ENCODE measurements at places on chromosomes 3 and 15. TPM values are rescaled to one million over a fixed set of nuclear protein-coding genes. Genes with fewer than 3 reads are reported as not detected.

Gene GABRR3
- total RNA-seq = not detected

DNA sequence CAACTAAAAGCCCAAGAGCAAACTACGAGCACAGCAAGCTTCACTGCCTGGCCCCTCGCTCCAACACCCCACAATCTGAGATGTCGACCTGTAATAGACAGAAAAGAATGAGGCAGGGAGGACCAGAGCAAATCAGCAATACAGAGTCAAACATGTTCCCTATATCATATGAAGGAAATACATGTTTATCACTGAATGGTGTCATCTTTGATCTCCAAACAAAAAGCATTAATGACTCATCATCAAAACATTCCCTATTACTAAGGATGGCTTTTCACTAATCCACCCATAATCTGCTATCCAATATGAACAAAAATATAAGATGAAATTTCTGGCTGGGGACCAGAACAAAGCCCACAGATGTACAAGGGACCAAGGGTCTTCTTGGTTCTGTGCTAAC is 34.7 kb downstream of the MYO5A start:
- DNase-seq = no peak

- no peak for DNase-seq
Measured at GRCh38 chr3:148694116-148694515, 3.6 kb upstream of the AGTR1 start.

DNA sequence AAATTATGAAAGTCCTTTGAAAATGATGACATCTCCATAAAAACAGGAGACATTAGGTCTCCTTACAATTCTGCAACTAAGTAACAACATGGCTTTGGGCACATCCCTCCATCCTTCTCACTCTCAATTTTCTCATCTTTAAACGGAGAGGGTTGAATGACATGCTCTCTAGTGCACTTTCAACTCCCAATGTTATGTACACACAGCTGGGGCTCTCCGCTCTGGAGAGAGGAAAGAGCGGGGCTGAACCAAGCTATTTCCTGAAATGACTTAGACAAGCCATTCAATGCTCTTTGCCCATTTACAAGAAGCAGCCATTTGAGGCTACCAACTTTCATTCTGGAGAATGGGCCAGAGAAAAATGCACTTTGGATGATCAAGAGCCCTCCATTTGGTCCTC is 144.2 kb upstream of the BNIP2 start:
- no peak for DNase-seq

Gene MRPS22
- total RNA-seq = 78.3 TPM

GRCh38 chr15:46365572-46365971 is 730.7 kb downstream of the SQOR start:
- peak; percentile 22 for DNase-seq

GRCh38 chr3:128814060-128814459 is 65.4 kb upstream of the ACAD9 start:
- no peak for DNase-seq

Gene ANKUB1
- total RNA-seq = not detected

GRCh38 chr3:69161587-69162307 is 39.4 kb upstream of the LMOD3 start:
- DNase-seq = peak; percentile 67

- no peak for DNase-seq
Measured at GRCh38 chr15:35186346-35186745, 101.3 kb upstream of the NANOGP8 start.

Gene APPL1
- 42.9 TPM for total RNA-seq

Gene GCHFR
- 5.5 TPM for total RNA-seq

DNA sequence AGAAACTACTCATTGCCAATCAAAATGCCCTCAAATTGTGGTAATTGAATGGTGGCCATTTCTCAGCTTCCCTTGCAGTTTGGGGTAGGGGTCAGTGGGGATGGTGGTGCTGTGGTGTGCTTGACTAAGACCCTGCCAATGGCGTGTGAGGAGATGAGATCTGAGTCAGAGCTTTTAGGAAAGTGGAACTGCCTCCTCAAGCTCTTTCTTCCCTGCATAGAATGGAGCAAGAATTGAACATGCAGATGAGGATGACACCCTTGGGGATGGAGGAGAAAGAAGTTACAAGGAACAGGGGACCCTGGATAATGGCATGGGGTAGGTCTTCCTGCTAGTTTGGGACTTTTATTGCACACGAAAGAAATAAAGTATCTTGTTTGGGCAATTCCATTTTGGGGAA is 188.0 kb downstream of the PEX5L start:
- no peak for DNase-seq

Gene TUSC2
- 32.9 TPM for total RNA-seq

DNA sequence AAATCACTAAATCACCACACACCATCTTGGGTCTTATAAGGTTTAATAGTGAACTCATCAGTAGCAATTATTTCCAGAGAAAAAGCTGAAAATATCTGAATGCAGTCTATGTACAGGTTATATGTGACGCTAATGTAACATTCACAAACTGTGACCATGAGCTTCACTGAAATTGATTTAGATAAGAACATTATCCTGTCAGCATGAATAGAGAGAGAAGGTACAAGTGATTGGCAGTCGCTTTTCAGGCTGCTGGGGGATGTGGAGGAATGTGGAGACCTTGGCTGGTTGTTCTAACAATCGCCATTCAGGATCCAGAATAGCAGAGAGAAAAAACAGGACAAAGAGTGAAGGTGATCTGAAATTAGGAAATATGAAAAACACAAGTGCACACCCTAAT is 98.1 kb downstream of the CADPS start:
- DNase-seq = no peak

- DNase-seq = no peak
Measured at GRCh38 chr15:23548071-23548470, 17.4 kb upstream of the MKRN3 start.

DNA sequence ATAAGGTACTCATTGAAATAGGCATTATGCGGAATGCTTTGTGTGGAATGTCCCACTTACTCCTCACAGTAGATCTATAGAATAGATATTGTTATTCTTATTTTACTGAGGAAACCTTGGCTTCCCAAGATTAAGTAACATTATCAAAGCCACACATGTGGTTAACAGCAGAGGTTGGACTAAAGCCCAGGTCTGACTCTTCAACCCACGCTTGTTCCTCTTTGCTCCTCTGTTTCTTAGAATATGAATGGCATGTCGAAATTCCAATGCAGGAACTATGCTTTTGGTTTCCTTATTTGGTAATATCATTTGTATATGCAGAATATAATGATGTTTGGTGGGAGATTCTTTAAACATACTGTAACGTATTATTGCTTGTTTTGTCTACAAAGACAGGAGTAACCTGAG is 818.8 kb upstream of the LMCD1 start:
- DNase-seq = no peak

DNA sequence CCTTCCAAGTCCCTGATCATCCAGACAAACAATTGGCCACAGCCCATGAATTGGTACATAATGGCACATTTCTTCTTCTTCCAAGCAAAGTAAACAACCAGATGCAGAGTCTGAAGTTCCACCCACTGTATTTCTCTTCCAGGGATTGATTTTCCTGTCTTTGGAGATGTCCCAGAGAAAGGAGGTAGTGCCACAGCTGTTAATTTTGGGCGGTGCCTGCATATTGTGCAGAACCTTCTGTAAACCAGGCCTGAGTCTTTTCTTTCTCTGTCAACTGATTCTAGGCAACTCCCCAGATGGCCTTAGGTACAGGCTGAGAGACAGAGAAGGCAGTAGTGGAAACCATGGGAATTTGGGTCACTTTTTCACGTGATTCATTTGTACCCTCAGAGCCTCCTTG is 73.5 kb upstream of the TNIK start:
- DNase-seq = no peak

GRCh38 chr3:52085681-52086282 is 29.4 kb upstream of the DUSP7 start:
- DNase-seq = peak; percentile 66

- no peak for DNase-seq
Measured at GRCh38 chr15:50209809-50210208, 27.8 kb downstream of the SLC27A2 start.

DNA sequence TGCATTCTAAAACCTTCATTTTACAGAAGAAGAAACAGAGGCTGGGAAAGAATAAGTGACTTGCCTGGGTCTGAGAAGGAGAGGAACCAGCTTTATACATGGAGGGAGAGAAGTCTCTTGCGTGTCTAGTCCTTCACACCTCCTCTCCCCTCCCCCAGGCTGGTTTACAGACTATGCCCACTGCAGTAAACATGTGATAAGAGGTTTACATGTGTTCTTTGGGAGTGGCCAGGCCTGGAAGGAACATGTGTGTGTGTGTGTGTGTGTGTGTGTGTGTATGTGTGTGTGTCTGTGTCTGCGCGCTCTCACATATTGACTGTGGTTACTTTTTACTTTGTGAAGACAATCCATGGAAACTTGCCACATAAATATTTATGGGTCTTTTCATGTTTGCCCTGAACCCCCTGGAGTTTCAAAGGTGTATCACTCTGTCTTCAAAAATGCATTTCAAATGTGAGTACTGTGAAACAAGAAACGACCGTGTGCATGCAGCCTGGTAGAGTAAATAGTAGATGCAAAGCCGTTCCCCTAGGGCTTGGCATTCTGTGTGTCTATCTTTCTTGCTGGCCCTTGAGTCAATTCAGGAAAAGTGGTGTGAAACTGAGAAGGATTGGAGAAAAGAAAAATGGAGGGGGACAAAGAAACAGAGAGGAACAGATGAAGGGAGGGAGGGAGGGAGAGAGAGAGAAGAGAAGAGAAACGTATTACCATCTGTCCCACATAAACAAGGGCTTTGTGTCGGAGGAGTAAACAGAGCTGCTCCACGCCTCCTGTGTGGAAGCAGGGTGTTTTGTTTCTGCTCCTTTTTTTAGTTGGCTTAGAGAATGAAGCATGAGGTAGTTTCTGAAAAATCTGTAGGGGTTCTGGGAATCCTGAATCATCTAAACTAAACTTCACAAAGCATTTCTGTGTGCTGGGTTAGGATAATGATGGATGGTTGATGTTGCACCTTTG is 51.7 kb downstream of the CLDN11 start:
- peak; percentile 62 for DNase-seq

DNA sequence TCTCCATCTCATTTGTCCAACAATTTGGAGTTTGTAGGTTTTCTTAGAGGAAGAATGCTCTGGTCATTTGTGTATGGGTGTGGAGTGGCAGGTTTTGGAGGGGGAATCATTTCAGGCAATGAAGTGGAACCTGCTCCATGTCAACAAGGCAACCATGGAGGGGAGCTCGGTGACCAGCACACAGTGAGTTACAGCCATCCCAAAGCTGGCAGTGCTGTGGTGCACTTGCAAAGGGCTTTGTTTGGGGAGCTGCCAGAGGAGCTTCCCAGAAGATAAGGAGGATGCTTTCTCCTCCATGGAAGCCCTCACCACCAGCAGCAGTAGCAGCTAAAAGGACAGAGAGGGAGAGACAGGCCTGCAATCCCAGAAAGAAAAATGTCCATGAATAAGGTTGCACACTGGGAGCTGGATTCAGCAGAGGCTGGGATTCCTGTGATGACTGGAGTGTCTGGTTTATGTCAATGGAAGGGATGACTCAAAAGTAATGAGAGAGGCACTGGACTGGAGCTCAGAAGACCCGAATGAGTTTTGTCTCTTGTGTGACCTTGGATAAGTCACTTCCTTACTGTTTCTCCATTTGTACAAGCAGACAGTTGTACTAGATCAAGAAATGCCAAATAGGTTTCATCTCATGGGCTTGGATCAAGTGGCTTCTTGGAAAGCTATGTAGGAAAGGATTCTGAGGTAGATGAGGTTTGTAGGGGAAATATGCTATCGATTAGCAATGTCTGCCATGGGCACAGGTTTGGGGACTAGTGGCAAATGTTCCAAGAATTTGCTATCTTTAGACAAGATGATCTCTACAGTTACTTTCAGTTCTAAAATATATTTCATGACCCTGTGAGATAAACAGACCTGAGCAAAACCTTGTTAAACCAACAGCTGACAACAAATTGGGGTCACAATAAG is 27.2 kb upstream of the UBE2Q2 start:
- no peak for DNase-seq

Gene CCDC54
- not detected for total RNA-seq

DNA sequence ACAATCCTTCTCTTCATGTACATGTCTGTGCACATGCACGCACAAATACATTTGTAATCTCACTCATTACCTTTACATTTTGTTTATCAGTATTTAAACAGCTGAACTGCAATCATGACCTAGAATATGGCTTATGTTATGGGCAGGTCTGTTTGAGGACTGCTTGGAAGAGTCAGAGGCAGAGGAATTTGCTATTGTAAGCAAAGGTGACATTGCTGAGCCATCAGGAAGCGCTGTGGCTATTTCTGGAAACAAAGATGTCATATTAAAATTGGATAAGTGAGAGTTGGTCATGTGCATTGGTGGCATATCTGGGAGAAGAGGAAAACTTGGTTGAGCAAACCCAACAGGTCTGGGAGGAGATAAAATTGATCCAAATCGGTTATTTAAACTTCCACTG is 41.6 kb downstream of the USF3 start:
- DNase-seq = peak; percentile 23

Gene NANOGP8
- not detected for total RNA-seq

Gene TEX55
- not detected for total RNA-seq

DNA sequence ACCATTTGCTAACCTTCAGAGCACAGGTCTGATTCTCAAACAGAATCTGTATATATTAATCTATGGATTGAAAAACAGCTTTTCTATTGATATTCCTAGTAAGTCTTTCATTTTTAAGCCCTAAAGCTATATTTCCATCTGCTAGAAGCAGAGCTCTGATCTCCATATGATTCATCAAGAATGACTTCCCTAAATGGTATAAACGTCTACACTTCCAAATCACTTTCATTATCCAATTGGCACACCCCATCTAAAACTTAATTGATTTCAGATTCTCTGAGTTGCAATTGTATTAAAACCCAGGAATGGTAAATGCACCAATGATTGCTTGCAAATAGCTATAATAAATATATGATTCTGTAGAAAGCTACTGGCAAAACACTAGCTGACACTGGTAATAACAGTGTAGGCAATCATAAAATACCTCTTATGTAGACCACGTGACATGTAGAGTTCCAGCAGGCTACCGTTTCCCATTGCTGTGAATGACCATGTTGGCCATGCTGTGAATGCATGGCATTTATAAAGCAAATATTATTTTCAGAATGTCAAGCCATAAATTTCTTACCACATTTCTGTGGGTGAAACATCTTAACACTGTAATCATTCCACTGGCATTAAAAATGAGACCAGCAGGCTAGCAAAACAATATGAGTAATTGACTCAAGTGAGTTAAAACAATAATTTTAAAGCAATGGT is 226.0 kb downstream of the ZMAT3 start:
- DNase-seq = peak; percentile 61

DNA sequence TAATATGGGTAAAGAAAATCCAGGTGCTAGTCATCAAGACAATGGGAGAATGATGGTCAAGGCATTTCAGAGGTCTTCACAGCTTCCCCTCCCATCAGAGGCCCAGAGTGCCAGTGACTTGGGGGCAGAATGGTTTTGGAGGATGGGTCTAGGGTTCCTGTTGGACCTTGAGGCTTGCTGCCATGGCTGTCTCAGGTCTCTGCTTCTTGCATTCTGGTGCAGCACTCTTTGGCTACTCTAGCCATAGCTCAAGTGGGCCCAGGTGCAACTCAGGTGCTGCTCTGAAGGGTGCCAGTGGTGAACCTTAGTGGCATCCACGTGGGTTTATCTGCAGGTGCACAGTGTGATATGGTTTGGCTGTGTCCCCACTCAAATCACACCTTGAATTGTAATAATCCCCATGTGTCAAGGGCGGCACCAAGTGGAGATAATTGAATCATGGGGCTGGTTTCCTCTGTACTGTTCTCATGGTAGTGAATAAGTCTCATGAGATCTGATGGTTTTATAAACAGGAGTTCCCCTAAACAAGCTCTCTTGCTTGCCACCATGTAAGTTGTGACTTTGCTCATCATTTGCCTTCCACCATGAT is 48.5 kb upstream of the PEX5L start:
- no peak for DNase-seq

- DNase-seq = no peak
Measured at GRCh38 chr3:134527037-134527436, 41.2 kb downstream of the CEP63 start.

- peak; percentile 16 for DNase-seq
Measured at GRCh38 chr15:22949074-22949547, 31.1 kb downstream of the CYFIP1 start.

Data from myocyte (in vitro differentiated cells).